ENCODE measurements at places on chromosomes 4 and X. TPM values are rescaled to one million over a fixed set of nuclear protein-coding genes. Genes with fewer than 3 reads are reported as not detected.

The POU4F2 gene
- not detected for total RNA-seq

The PABPC1L2B gene
- not detected for total RNA-seq

The RADX gene
- not detected for total RNA-seq

The CXCL13 gene
- not detected for total RNA-seq

DNA sequence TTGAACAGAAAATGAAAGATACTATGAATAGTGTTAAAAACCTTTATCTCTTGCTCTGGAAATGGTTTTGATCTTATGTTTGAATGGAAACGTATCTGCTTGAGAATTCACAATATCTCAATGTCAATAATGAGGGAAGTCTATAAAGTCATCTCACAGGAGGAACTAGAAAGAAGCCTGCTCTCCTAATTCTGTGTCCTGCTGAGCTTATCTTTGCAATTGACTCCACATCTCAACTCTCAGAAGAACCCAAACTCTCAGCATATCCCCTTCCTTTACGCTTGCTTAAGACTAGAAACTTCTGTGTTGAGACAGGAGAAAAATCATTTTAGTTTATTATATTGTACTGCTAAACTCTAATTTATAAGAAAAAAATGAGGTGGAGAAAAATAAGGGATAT, 8.3 kb upstream of the PF4V1 start:
- DNase-seq, result no peak

All from HT-29 (cell line).